ENCODE measurements at places on chromosomes 5 and 9.
A peak's percentile ranks its signal among the peaks of the same experiment; 100 is the strongest.

- peak; percentile 0 for DNase-seq
Measured at GRCh38 chr9:11618241-11618805, 1005.5 kb upstream of the PTPRD start.

- no peak for DNase-seq
Measured at GRCh38 chr5:80092486-80093107, 57.4 kb downstream of the THBS4 start.

DNA sequence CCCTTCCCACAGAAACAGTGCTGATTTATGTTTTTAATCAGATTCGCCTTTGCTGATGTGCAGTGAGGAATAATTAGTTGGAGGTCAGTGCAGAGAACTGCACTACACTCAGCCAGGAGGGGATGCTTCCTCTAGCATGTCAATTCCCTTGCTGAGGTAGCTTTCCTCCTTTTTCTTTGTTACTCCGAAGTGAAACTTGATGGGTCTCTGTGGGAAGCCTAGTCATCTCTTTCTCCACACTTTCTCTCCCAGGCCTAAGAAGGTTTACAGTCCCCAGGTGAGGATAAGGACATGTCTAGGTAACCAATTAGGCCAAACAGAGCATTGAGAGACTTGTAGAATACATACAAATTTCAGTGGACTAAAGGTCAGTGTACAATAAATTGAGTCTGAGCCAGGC lies 461.8 kb downstream of the KIF4B start:
- DNase-seq = no peak

DNA sequence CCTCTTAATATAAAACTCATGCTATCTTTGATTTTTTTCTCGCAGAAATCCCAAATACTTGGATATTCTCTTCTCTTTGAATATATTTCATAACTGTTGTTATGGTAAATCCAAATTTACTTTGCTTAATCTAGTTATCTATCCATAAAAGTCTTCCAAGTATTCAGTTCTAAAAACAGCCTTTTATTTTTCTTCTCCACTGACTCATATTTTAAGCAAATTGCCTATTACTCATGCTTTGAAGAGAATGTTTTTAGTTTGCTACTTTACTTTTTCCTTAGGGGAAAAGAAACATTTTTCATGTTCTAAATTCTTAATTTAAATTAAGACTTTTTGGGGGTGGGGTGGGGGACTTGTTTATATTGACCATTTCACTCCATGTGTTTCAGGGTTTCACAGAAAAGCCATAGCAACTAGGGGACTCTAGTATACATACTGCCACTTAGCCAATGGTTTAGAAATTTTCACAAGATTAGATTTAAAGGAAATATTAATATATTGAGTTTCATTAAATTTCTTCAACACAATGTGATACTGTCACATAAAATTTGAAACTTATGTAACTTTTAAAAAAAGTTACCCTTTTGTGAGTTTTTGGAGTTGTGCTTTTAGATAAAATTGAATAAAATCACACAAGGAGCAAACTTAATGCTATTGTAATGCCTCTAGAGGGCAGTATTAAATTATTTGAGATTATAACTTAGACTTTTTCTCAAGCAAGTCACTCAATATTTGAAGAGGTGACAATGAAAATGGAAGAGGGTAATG lies 545.8 kb upstream of the ARRDC3 start:
- no peak for DNase-seq

- no peak for DNase-seq
Measured at GRCh38 chr5:39020458-39020857, 53.7 kb downstream of the RICTOR start.

GRCh38 chr9:125255781-125256391 lies 5.7 kb upstream of the GAPVD1 start:
- no peak for DNase-seq

GRCh38 chr9:124623966-124624734 lies 117.0 kb upstream of the NR5A1 start:
- DNase-seq = no peak

GRCh38 chr5:82414041-82414388 lies 135.9 kb upstream of the RPS23 start:
- no peak for DNase-seq

DNA sequence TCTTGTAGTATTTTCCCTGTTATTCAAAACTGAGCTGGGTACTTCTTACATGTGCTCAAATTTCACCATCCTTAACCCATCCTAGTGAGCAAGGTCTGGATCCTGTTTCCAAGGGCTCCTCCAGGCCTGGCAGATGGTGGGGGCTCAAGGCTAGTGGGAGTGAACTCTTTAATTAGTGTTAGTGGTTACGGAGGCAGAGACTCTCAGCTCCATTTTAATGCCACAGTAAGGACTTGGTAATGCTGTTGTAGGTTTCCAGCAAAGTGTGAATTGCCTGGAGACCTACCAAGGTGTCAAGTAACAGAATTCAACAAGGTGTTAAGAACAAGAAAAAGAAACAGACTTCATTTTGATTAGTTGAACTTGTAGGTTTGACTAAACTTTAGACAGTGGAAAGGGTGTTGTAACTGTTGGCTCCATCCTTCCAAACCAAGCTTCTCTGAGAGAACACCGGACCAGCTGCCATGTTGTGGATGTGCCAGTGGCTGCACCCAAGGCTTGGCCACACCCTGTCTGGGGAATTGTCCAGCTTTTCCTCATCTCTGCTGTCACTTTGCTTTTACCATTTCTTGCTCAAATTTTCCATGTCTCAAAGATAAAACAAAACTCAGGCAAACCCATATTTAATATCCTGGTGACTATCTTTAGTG lies 98.7 kb downstream of the ADCY2 start:
- DNase-seq = no peak

DNA sequence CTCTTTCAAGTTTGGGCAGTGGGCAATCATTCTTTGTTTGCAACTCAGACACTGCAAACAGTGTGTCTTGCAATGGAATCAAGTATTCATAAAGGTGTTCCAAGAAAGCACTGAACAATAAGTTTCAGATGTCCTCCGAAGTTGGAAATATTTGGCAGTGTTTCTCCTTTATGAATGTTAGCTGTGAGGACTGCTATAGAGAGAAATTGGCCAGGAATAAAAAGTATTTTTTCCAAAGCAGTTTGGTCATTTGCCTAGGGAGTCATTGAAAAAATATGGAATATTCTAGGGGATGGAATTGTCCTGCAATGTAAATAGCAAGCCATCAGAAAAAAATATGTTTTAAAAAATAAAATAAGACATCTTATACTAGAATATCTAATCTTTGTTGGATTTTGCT lies 688.6 kb upstream of the SEMA6A start:
- no peak for DNase-seq
